Amygdala (tissue), 56 donors: ENCODE measurements at places on chromosomes 6 and 20.

GRCh38 chr6:55888917-55889316 lies 13.5 kb upstream of the BMP5 start:
- DNase-seq = no peak

DNA sequence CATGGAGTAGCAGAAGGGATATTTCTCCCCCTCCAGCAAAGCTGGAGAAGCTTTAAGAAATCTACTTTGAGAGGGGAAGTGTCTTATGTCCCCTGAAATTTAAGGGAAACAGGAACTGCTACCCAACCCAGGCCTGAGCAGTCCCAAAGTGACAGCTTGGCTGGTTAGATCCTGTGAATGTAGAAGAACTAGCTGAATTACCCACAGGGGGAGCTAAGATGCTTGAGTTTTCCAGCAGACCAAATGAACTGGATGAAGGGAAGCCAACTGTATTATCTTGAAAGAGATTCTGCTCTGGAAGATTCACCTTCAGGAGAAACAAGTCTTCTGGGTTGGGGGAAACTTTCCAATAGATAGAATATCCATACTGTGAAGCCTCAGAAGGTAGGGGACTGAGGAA lies 303.3 kb upstream of the MMS22L start:
- no peak for DNase-seq

GRCh38 chr20:13873831-13874230 lies 89.0 kb downstream of the NDUFAF5 start:
- no peak for DNase-seq

GRCh38 chr20:25044261-25044560 lies 13.7 kb downstream of the ACSS1 start:
- DNase-seq = no peak

DNA sequence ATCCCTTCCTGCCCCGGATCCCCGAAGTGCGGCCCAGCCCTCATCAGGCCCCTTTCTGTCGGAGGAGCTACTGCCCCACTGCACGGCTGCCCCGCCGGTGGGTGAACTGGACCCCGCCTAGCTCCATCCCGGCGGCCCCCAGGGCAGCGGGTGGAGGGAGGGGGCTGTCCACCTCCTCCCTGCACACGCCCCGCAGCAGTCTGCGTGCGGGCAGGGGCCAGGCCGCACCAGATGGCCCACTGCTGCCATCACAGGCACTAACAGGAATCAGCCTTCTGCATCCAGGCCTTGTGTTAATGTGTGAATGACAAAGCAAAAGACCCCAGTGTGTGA lies 54.9 kb upstream of the UNC93A start:
- no peak for DNase-seq

DNA sequence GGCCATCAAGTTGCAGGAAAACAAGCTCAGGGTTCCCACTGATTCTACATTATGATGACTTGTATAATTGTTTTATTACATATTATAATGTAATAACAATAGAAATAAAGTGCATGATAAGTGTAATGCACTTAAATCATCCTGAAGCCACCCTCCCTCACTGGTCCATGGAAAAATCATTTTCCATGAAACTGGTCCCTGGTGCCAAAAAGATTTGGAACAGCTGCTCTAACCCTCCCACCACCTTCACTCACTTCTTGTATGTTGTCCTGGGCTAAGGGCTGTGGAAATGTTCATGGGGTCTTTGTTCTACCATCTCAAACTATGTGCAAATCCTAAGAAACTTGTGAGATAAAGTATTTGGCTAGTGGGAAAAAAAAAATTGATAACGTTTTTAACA lies 133.8 kb downstream of the LRRC1 start:
- no peak for DNase-seq

DNA sequence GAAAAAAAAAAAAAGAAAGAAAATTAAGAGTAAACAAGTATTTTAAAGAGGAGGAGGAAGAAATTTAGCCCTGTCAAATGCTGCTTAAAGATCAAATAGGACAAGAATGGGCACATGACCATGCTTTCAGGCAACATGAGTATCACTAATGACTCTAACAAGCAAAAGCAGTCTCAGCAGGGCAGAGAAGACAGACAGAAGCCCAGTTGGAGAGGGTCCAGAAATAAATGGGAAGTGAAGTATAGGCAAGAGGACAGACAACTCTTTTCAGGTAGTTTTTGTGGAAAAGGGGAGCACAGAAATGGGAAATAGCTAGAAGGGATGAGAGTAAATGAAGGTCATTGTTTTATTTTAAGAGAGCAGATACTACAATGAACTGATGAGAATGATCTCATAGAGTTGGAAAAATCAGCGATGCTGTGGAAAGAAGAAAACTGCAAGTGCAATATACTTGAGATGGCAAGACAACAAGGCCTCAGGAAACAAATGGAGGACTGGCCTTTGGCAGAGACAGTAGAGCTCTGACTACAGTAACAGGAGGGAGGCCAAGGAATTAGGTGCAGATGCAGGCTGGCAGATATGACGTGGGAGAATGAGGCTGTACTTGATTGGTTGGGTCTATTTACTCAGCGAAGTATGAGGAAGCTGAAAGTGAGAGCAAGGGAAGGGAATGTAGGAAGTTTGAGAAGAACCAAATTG lies 40.3 kb downstream of the KIF6 start:
- DNase-seq = no peak

GRCh38 chr20:44345147-44345546 lies 8.3 kb downstream of the R3HDML start:
- no peak for DNase-seq

DNA sequence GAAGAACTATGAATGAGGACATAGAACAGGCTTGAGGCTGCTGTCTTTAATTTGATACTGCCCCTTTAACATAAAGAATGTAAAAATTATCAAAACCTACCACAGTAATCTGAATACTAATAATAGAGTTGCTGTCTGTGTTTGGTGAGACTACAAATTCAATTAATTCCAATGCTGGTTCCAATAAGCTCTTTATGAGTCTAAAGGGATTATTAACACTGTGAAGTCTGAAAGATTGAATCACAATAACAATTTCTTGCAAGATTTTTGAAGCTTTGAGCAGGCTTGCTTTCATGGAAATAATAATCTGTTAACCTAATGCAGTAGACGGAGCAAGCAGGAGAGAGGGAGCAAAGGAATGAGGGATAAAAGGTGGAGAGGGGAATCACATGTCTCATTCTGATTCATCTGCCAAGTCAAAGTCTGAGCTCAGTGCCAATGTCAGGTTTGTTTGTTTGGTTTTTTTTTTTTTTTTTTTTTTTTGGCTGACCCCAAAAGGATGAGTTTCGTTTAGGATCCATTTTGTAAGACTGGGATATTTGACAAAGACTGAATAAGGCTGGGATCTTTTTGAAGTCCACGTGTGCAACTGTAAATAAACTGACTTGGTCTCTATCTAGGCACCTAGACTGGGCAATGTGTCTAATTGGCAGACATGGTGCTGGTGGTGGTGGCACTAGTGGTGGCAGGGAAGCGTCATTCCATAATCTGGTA lies 211.6 kb downstream of the RNF144B start:
- DNase-seq = no peak

- DNase-seq = no peak
These were observed 144.8 kb downstream of the PDSS2 start for GRCh38 chr6:107314531-107314939.

GRCh38 chr6:164409309-164410009 lies 899.9 kb downstream of the C6orf118 start:
- DNase-seq = no peak

- DNase-seq = no peak
These were observed 76.5 kb downstream of the NRN1 start for GRCh38 chr6:5930143-5930770.

GRCh38 chr6:105458084-105458483 lies 55.2 kb upstream of the PREP start:
- no peak for DNase-seq

DNA sequence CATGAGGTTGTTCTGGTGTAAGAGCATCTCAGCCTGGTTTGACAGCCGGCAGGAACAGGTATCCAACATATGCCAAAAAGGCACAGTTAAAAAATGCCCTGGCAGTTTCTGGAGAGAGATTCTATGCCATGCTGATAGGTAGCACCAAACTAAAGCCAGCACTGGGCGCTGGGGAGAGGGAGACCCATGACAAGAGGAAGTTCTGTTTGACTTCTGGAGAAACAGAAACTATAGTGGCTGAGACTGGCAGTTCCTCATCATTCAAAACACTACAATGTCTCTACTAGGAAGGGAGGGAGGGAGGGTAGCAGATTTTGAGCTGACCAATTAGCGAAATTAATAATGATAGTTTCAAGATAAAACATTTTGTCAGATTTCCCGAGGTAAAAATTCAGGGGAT lies 174.1 kb downstream of the ADAT2 start:
- no peak for DNase-seq

- DNase-seq = no peak
These were observed 14.2 kb downstream of the PAX1 start for GRCh38 chr20:21719592-21720214.

- DNase-seq = no peak
These were observed 663.6 kb upstream of the CHD6 start for GRCh38 chr20:42281801-42282200.

DNA sequence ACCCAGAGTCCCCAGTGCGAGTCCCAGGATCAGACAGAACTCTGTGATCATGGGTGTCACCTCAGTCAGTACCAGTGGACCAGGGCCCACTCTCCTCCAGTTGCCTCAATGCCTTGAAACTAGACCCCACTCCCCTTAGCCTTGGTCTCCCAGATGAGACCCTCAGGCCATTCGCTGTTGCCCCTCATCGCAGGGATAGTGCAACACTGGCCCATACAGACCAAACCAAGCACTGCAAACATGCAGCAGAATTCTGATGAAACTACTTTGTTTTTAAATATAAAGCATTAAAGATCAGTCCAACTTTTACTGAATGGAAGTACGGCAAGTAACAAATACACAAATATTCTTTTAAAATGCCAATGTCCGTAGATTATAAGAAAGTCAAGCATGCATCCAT lies 101.2 kb upstream of the NT5E start:
- DNase-seq = no peak

- no peak for DNase-seq
These were observed 71.8 kb downstream of the ATG5 start for GRCh38 chr6:106253731-106254130.

DNA sequence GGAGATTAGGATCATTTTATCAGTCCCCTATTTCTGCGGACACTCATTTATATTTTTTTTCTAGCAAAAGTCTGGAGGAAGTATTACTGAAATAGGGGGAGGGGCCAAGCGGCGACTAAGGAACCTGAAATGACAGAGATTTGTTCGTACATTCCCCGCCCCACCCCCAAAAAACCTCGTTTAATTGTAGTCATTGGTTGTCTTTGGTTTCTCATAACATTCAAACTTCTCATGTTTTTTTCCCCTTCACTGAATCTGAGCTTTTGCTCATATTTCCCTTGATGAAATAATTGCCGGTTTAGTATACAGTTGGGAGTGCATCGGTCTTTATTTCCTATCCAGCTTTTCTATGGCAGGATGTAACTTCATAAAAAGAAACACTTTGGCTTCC lies 768 bp upstream of the FYN start:
- no peak for DNase-seq

DNA sequence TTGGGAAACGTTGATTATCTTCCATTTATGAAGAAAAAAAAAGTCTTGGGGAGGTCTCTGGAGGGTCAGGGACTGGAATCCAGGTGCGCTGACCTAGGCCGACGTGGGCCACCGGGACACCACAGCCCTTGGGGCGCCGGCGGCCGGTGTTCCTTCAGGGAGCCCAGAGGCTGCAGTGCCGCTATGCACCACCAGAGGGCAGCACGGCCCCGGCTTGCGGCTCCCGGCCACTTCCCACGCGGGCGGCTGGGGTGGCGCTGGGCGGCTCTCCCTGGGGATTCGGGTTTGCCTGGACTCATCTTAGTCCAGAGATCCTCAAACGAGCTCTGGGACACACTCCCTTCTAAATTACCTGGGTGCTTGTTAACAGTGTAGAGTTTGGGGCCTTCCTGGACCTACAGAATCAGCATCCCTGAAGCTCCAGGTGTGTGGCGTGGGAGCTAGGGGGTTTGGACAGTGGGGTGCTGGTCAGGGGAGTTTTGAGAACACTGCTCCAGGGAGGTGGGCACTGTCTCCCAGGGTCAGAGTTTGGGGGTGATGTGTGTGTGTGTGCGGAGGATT lies 23.0 kb upstream of the GTSF1L start:
- peak; percentile 44 for DNase-seq

DNA sequence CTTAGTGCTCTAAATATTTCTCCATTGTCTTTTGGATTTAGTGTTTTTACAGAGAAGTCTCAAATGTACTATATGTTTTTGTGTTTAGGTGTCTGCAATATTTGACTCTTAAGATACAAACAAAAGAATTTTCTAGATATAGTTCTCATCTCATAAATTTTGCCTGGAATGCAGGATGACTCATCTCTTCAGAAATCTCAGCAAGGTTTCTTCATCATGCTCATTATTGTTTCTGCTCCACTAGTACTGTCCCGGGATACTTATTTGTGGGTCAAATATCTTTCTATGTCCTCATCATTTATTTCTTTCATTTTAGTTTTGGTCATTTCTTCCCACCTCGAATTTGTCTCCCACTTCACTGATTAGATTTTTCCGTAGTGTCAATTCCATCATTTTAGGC lies 9.5 kb downstream of the AHI1 start:
- no peak for DNase-seq

GRCh38 chr20:50478162-50478990 lies 31.8 kb upstream of the PTPN1 start:
- peak; percentile 7 for DNase-seq

DNA sequence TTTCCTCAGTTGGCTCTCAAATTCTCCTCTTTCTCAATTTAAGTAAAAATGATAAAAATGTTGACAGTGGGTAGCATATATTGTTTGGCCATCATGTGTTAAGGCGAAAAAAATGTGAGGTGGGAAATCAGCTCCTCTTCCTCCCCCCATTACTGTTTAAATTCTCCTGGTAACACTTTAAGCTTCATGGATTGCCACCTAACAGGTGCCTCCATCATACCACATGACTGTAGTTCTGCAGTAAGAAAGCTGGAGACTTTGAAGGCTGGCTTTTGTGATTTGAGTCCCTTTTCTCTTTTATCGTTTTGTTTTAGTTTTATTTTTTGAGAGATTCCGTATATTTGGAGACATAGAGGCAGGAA lies 1.2 kb downstream of the ZFAND3 start:
- no peak for DNase-seq

DNA sequence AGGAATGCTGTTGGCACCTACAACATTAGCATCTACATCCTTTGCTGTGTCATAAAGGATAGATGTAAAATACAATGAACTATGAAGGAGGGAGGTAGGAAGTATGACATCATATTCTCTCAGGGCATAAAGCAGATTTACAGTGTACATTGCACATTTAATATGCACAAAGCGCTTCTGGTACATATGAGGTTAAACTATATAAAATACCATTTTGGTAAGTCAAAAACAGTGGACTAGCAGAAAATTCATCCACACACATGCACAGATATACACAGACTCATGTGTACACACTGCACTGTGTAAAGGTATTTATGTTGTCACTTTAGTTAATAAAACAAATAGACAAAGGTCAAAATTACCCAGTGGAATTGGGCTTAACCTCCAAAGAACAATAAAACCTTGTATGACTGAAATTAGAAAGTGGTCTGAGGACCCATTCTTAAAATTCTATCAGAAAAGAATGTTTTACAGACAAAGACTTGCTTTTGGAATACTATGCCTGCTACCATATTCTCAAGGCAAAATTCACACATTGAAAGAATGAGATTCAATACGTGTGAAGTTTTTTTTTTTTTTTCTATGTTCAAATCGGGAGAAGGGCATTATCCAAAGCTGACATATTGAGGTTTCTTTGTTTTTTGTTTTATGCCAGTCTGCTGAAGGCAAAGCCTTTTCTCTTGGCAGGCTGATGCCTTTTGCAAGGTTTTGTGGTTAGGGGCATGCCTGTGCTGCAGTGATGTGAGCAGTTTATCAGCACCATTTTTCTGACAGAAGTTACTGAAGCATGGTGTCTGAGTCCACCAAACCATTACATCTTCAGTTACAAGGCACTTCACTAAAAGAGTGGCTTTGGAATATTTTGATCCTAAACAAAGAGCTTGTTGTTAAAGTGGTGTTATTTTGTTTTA lies 199.0 kb downstream of the PLCB1 start:
- DNase-seq = no peak
